ENCODE measurements at places on chromosomes 6 and 20.

DNA sequence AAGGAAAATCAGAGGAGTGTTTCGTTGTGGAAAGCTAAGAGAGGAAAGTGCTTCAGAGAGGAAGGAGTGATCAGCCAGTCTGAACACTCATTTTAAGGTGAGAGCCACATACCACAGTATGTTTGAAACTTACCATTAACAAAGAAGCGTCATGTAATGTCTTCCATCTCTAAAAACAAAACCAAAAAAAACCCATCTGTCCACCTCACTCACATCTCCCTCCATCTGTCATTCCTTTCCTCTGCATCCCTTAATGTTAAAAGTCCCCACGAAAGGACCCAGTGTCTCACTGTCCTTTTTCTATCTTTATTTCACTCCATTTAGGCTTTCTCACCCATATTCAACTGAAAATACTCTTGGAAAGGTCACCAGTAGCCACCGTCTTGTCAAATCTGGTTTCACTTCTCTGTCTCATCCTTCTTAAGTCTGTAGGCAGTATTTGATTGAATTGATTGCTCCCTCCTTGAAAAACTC is 59.4 kb upstream of the GNRH2 start:
- DNase-seq, result no peak

DNA sequence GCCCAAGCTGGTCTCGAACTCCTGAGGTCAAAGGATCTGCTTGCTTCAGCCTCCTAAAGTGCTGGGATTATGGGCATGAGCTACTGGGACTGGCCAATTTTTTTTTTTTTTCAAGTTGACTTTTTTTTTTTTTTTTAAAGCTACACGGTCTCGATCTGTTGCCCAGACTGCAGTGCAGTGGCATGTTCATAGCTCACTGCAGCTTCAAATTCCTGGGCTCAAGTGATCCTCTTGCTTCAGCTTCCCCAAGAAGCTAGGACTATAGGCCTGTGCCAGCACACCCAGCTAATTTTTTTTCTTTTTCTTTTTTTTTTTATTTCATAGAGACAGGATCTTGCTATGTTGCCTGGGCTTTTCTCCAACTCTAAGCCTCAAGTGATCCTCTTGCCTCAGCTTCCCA is 59.5 kb downstream of the NCOA3 start:
- DNase-seq, result no peak

DNA sequence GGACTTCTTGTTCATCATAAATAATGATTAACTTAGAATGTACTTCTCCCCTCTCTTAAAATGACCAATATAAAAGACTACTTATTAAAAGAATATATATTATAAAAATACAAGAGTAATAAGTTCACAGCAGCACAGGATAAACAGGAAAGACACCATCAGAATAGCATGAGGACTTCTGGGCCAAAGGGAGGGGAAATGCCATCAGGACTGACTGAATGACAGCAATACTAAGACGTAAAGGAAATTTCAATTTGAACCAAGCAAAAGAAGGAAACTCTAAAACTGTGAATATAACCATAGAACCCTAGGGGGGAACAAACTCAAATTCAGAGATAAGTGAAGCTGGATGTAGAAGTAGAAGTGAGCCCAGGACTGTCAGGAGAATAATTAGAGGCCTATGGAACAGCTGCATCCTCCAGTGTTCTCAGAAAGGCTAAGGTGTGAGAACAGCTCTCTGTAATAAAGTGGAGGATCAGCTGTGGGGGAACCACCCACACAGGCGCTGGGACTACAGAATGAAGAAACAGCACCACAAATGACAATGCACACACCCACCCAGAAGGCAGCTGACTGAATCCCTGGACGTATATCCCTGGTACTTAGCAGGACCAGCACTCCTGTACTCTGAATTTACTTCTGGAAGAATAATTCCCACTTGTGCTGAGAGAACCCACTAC is 37.8 kb downstream of the ZHX3 start:
- no peak for DNase-seq

- no peak for DNase-seq
Observed at GRCh38 chr20:881051-881782, 34.9 kb downstream of the ANGPT4 start.

- no peak for DNase-seq
Observed at GRCh38 chr6:89716532-89716931, 78.0 kb upstream of the LYRM2 start.

GRCh38 chr6:18023891-18024290 is 36.5 kb upstream of the KIF13A start:
- DNase-seq, result no peak

DNA sequence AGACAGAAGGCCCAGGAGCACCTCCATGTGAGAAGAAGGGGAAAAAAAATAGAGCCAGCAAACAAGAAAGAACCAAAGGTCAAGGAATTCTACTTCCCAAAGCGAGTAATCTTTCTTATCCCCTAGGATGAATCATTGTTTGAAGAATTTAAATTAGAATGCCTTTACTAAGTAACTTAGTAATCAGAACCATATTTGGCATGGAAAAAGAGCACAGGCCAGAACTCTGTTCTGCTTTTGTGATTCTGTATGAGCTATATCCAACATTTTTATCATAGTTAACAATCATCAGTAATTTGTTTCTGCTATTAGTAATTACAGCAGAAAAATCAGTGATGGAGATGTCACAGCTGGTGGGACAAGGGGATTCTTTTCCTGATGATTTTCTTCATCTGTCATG is 228.8 kb upstream of the FAM83B start:
- DNase-seq, result no peak

GRCh38 chr20:50194422-50194830 is 3.8 kb downstream of the CEBPB start:
- DNase-seq, result no peak

DNA sequence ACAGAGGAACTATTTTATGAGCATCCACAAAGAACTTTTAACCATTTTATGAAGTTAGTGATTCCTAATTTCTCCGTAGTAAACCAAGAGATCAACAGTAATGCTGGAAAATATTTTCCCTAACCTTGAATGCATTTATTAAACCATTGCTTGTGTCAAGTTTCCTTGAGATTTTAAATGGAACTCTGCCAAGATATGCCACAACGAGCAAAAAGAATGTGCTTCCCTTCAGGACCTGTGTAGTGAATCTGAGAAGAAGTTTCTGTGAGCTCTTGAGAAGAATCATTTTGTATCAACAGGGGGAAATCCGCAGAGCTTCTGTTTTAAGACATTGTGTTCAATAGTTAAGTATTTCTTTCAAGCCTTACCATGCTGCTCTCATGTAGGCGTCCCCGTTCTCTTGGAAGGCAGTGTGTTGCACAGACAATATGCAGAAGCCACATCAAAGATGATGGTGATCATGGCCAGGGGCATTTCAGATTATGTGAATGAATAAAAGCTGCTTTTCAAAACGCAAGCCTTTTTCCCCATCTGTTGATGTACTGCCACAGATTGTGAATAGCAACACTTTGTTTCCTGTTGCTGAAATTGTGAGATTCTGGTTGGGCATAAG is 439.8 kb downstream of the BMP2 start:
- no peak for DNase-seq

DNA sequence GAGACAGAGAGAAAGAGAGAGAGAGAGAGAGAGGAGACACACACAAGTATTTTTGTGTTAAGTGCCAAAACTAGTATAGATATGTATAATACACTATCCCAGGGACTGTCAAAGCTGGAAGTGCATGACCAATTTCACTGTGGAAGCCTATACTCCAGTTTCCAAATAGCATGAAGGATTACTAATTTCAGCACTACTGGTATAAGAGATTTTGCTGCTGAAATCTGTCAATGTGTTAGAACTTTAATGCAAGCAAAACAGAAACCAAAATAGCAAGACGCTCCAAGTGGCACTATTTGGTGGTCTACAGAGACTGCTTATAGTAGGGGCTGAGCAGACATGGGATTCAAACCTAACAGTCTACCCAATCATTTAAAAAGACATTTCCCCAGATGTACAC is 284.8 kb downstream of the BTBD9 start:
- DNase-seq, result no peak

DNA sequence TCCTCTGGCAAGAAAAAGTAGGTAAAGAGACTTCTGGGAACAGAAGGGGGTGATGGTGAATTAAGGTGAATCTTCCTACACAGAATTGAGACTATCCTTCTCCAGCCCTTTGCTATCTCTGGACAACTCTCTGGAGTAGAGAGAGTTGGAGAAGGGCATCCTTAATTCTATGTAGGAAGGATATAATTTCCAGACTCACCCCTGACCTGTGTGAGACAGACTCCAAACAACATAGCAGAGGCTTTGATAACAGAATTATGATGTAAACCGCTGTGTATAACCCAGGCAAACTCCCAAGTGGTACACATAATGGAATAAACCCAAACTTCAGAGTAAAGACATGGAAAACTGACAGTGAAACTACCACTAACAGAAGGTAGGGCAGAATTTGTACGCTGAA is 186.5 kb downstream of the MEI4 start:
- DNase-seq, result no peak

- DNase-seq, result no peak
Observed at GRCh38 chr6:23445157-23445710, 680.8 kb upstream of the NRSN1 start.

DNA sequence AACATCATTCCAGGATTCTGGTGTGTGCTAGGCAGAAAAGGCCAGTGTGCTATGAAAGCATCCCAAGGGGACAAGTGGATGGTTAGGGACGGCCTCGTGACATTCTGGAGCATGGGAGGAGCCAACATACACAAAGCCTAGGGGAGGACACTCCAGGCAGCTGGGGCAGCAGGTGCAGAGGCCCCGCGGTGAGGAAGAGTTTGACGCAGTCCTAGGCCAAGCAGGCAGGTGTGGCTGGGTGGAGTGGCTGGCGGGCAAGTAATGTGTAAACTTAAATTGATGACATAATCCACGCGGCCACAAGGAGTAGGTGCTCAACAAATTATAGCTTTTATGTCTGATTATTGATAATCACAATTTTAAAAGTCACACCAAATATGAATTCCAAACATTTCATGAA is 93.6 kb downstream of the TMEM242 start:
- DNase-seq, result no peak

DNA sequence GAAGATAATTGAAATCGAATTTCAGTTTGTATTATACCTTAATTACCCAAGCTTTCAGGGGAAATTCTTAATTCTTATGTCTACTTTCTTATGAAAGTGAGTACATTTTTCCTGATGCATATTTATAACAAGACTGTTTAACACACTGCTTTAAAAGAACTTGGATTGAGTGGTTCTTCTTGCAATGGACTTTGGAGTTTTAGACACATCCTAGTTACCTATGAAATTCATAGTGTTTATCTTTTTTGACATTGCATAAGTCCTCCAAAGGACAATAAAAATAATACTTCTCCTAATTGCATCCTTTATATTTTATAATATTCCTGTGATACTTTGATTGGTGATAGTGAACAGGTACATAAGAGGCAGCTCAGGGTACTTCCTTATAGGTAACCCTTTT is 395.6 kb upstream of the FLRT3 start:
- no peak for DNase-seq

DNA sequence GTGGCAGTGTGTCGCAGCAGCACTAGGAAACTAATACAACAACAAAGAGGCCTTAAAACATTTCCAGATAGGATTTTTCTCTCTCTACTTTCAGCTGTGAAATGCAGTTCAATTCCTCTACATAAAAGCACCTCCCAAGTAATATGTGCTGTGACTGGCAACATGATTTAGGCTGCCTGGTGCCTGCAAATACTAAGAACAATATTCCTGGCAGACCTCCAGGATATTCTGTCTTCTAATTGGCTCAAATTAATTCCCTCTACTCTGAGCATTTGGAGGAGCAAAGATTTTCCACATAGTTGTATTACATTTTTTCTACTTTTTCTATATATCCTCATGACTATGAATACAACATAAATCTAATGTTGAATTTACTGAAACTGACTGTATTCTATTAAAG is 33.2 kb downstream of the SCGN start:
- DNase-seq, result no peak

DNA sequence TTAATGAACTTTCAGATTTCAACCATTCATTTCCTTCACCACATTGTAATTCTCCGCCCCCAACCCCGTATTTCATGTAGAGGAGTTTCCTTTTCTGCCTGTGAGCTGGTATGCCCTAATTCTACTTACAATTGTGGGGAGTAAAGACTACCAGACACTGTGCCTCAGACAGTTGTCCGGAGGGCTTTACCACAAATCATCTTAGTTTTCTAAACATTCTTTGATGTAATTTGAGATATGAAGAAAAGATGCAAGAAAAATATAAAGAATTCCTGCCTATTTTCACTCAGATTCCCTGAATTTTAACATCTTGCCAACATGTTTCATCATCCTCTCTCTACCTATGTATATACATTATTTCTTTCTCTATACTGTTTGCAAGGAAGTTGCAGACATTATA is 28.3 kb upstream of the LOC128125822 start:
- no peak for DNase-seq

- no peak for DNase-seq
Observed at GRCh38 chr6:26329763-26330511, 35.1 kb upstream of the BTN3A2 start.

DNA sequence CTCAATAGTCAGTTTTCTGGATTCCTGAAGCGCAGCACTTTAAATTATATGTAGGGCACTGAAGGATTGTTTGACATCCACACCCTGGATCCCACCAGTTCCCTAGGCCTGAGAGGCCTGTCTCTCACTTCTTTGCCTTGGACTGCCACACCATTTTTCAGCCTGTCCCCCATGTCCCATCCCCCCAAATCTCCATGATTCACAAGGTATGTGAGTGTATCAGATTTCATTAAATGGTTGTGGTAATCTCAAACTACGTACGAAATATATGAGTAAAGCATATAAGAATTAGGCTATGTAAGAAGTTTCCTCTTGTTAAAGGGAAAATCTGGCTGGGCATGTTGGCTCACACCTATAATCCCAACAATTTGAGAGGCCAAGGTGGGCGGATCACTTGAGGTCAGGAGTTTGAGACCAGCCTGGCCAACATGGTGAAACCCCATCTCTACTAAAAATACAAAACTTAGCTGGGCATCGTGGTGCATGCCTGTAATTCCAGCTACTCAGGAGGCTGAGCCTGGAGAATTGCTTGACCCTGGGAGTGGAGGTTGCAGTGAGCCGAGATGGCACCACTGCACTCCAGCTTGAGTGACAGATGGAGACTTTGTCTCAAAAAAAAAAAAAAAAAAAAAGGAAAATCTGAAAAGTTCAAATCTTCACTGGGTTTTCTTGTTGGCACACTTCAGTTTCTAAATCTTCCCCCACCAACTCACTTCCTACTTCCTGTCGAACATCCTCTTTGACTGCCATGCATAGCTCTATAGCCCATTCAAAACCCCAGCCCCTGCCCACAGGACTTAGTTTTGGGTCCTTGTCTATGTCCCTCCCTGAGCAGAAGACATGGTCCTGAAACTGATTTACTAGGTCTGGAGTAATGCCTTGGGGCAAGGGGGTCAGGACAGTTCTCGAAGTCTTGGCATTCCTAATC is 97.3 kb upstream of the SHLD1 start:
- DNase-seq, result no peak

DNA sequence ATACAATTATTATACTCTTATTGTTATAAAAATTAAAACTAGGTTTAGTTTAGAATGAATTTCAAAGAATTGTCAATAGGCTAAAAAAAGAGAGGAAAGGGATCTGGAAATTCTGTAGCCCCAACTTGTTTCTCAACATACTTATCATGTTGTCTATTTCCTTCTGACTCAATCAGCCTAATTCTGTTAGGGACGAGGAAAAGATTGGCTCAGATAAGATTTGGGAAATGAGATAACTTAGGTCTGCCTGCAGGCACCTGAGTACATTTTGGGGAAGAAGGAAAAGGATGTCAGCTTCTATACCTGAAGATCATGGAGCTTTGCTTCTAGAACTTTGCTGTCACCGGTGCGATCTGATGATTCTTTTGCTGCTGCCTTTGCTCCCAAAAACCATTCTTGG is 238.8 kb downstream of the SYNE1 start:
- no peak for DNase-seq

Measured in activated gamma-delta T cell (primary cell).